NCI-H2081 (cell line): ENCODE measurements at places on chromosomes 7 and 10.

GRCh38 chr7:37356911-37357636, 91.6 kb downstream of the ELMO1 start:
- DNase-seq = no peak

DNA sequence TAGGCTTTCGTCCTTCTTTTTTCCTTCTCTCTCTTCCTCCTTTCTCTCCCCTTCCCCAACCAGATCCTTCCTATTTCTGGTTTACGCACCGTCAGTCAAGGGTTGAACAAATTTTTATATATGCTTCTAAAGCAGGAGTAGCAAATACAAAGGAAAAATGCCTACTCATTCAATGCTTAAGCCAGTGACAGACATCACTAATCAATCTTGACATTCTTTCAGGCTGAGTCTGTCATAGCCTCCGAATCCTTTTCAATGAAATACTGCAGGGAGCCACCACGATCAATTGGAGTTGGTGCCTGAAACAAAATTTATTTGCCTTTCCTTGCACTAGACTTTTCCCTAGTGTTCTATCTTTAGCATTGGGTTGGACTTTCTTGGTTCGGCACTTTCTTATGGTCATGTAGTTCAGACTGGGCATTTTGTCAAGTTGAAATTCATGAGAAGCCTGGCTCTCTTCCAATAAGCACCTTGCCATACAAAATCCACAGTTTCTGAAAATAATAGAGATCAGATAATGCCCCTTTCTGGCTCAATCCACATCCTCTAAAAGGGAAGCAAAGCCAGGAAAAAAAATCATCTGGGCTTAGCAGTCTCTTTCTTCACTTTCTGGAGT, 239.5 kb upstream of the PLXNA4 start:
- no peak for DNase-seq

- no peak for DNase-seq
These were observed 766.4 kb downstream of the GRID1 start for GRCh38 chr10:85600026-85600743.

- DNase-seq = no peak
These were observed 406.4 kb downstream of the SEMA3D start for GRCh38 chr7:84780158-84781124.

DNA sequence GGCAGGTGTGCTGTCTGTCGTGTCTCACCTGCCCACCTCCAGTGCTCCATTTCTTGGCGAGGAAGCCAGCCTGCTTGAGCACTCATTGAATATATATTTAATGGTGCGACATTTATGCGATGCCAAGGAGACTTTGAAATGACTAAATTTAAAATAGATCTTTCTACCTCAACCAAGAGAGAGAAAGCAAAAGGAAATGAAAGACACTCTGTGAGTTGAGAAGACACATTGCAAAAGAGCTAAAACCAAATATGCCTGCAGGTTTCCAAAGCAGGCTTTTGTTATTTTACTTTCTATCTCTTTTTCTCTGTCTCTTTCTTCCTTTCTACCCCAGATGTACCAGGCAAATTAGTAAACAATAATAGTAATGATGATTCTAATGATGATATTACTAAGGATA, 53.6 kb upstream of the AOAH start:
- no peak for DNase-seq

DNA sequence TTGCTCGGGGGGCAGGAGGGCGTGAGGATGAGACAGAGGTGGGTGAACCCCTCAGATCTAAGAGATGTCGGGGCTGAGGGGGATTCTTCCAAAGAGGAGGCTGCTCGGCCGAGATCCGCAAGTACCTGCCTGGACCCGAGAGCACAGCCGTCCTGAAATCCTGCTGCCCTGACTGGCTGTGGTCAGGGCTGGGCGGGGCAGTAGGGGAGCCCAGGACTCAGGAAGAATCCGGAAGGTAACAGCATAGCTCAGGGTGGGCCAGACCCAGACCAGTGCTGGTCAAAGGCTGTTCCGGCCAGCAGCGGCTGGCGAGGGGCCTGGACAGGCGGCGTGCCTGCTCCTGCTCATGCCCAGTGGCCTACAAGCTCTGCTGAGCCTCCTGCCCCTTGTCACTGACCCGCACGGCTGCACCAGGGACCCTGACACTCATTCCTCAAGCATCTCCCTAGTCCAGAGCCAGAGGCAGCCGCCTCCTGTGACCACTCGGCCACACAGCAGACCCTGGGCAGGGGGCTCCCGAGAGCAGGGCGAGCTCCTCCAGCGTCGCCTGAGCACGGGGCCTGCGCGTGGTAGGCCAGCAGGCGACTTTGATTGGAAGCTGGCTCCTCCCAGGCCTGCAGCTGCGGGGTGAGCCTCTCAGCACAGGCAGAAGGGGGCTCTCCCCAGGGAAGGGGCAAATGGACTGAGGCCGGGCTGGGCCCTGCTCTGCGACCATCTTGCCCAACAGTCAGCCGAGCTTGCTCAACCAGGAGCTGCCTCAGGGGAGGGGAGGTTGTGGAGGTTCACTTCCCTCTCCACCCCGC, 3.1 kb upstream of the ADAP1 start:
- DNase-seq = no peak

DNA sequence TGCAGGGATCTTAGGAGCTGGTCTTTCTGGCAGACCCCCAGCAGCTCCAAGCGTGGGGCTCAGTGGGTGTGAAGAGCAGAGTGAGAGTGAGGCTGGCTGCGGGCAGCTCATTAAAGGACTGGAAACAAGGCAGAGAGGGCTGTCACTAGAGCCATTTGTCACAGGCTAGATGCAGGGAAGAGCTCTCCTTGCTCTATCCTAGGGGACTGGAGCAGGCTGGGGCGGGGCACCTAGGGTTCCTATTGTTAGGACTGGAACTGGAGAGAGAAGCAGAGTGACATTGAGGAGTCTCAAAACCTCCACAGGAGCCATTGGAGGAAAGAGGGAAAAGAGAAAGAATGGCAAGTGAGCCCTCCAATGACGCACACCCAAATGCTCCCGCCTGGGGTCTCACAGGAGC, 772 bp upstream of the DDC start:
- no peak for DNase-seq

- DNase-seq = no peak
These were observed 128.3 kb downstream of the CCDC3 start for GRCh38 chr10:12873172-12873571.
